ENCODE measurements at places on chromosomes 7 and 10.
A peak's percentile ranks its signal among the peaks of the same experiment; 100 is the strongest.

DNA sequence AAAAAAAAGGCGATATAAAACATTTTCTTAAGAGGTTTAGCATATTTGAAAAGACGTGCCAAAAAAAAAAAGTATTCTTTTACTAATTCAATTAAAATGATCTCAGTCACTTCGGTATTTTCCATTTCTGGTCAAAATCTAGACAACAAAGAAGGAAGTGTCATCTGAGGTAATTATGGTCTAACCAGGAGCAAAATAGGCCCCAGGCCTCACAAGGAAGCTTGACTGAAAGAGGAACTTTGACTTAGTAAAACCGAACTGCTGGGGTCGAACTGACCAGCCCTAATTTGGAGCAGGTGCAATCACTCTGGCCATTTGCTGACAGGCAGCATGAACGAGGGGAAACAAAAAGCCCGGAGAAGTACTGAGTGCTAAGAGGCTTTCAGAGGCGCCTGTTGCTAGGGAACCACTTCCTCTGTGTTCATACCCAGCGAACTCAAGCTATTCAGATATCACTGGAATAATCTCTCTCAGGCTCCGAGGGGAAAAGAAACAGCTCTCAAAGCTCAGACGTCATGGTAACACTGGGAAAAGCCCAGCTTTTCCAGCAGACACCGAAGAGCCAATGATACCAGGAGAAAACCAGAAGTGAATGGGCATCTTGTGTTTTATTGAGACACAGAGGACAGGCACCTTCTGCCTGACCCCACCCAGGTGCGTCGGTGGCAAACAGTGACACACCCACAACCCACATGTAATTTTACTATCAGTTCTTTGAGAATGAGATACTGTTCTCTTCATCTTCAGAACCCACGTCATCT lies 126.5 kb downstream of the FAM107B start:
- DNase-seq: peak; percentile 63

DNA sequence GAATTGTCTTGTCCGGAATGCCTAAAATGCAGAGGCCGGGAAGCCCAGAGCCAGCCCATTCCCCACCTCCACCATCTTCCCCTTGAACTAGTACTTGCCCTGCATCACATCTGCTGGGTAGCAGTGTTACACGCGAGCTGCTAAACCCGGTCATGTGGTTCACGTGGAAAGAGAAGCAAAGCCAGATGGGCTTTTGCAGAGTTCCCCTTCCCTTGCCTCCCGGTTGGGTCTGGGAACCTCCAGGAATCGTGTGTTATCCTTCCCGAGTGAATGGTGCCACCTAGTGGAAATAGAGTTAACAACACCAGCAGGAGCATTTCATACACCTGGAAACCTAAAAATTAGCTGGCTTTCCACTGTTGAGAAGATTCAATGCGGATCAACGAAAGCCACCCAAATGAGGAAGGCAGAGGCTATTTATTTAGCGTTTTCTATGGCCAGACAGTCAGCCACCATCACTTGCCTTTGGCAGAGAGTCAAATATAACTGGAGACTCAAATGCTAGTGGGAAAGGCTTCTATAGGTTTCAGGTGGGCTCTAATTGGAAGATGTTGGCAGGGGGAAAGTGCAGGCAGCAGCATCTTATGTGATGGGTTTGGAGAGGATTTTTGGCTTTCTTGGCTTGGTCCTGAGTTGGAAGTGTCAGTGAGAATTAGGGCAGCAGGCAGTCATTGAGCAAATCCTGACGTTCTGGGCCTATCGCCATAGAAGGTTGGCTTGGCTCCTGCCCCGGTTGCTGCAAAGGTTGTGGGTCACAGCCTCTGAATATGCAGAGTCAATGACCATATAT lies 12.9 kb upstream of the DENND2A start:
- DNase-seq: no peak

GRCh38 chr10:98115031-98115787 lies 19.2 kb upstream of the R3HCC1L start:
- DNase-seq: no peak

GRCh38 chr10:87552248-87552929 lies 47.7 kb downstream of the MINPP1 start:
- no peak for DNase-seq

GRCh38 chr7:11539853-11540252 lies 292.1 kb downstream of the THSD7A start:
- no peak for DNase-seq

DNA sequence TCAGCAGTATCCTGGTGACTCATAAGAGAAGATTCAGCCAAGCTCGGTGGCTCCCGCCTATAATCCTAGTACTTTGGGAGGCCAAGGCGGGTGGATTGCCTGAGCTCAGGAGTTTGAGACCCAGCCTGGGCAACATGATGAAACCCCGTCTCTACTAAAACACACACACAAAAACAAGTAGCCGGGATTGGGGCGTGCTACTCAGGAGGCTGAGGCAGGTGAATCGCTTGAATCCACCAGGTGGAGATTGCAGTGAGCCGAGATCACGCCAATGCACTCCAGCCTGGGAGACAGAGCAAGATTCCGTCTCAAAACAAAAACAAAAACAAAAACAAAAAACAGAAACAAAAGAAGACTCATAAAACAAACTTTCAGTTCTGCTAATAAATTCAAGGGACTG lies 551.1 kb upstream of the POT1 start:
- DNase-seq: no peak

- DNase-seq: no peak
Observed at GRCh38 chr7:50349399-50349798, 44.9 kb downstream of the IKZF1 start.

DNA sequence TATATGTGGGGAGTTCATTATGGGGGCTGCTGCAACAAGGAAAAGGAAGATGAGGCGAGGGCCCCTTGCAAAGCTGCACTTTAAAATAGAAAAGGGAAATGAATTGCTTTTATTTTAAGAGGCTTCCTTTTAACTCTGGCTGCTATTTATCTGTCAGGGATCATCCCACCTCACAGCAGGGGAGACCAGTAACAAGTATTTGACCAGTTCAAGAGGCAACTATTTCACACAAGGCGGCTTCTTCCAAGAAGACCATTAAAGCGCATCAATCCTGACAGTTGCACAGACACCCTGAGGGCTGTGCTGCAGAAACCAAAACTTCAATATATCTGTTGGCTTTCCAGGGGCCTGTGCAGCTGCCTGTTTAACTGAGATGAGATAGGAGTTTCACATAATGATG lies 1009.2 kb downstream of the SORCS3 start:
- no peak for DNase-seq
